H54 (cell line): ENCODE measurements at places on chromosomes 12 and 14.

- DNase-seq: no peak
Observed at GRCh38 chr12:133217219-133217618, 18.5 kb downstream of the ANHX start.

GRCh38 chr12:52268212-52268611 lies 6.2 kb upstream of the KRT86 start:
- peak; percentile 67 for DNase-seq

DNA sequence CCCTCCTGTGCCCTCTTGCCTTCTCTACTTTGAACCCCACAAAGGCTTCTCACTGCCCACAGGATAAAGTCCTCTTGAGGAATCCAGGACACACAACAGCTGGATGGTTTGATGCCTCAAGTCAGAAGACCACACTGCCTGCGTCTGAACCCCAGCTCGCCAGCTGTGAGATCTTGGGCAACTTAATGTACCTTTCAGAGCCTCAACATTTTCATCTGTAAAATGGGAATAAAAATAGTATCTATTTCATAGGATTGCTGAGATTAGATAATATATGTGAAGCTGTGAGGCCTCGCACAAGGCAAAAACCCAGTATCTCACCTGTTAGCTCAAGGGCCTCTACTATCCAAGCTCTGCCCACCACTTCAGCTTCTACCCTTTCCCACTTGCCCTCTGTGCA lies 2.3 kb downstream of the CINP start:
- DNase-seq: no peak

DNA sequence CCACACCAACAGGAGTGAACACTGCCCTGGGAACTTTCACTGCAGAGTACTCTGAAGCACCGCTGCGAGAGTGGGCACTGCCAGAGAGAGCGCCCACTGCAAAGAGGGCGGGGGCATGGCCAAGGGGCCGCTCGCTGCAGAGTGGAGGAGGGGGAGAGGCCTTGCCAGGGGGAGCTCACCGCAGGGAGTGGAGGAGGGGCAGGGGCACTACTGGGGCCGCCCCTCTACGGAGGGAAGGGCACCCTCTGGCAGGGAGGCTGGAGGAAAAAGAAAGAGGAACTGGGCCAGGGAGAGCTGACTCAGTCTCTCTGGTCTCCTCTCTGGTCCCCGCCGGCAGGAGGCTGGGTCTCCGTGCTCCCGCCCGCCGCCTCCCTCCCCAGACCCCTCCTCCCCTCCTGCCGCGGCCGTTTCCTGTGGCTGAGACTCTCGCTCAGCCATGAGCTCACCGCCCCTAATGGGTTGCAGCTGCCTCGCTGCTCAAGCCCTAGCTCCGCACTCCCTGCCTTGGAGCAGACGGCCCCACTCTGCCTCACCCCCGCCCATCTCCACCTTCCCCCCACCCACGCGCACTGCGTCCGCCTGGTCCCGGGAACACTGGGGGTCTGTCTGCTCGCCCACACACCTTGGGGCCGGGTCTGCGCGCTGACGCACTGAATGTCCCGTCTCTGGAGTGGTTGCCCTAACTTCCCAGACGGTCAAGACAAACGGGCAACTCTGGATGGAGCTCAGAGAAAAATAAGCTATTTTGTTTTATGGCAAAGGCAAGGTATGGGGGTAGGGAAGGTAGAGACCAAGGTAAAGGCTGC lies 1.3 kb downstream of the ARHGEF40 start:
- peak; percentile 73 for DNase-seq

- no peak for DNase-seq
Observed at GRCh38 chr12:50545213-50545612, 40.4 kb downstream of the DIP2B start.

DNA sequence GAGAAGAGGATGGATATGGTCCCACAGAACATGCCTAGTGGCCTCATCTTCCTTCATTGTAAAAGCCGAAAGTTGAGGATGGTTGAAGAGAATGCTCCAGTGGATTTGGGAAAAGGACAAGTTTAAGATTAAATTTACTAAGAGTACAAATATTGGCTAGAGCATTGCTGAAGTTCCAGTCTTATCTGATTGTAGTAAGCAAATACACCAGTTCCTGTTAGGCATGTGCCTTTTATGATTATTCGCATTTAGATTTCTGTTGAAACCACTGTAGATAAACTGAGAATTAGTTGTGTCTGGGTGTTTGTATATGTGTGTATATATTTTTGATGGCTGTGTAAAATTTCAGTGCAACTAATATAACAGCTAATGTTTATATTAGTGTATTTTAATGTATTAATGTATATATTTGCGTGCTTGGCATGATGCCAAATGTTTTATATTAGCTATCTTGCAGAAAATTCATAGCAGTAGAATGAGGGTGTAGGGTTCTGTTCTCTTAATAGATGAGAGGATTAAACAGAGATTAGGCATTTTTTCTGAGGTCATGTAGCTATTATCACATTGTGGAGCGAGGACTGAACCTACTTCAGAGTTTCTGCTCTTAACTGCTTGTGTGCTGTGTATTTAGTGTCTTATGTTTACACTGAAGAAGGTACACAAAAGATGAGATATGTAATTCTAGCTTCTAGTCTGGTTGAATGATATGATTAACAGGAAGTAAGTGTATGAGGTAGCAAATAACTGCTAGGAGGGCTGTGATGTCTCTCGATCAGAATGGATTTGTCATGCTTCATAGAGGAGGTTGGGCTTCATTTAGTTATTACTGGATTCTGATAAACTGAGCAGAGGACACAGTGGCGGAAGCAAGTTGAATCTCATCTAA lies 21.1 kb downstream of the FKBP3 start:
- no peak for DNase-seq
